ENCODE measurements at places on chromosomes 12 and 14.

GRCh38 chr14:89495718-89496117 lies 78.7 kb upstream of the FOXN3 start:
- no peak for DNase-seq

- DNase-seq = no peak
Measured at GRCh38 chr12:13099066-13099843, 4.2 kb downstream of the GSG1 start.

GRCh38 chr12:10386857-10387256 lies 3.0 kb downstream of the KLRK1 start:
- DNase-seq = no peak

- DNase-seq = peak; percentile 64
Measured at GRCh38 chr12:119902084-119902509, 25.0 kb upstream of the CIT start.

DNA sequence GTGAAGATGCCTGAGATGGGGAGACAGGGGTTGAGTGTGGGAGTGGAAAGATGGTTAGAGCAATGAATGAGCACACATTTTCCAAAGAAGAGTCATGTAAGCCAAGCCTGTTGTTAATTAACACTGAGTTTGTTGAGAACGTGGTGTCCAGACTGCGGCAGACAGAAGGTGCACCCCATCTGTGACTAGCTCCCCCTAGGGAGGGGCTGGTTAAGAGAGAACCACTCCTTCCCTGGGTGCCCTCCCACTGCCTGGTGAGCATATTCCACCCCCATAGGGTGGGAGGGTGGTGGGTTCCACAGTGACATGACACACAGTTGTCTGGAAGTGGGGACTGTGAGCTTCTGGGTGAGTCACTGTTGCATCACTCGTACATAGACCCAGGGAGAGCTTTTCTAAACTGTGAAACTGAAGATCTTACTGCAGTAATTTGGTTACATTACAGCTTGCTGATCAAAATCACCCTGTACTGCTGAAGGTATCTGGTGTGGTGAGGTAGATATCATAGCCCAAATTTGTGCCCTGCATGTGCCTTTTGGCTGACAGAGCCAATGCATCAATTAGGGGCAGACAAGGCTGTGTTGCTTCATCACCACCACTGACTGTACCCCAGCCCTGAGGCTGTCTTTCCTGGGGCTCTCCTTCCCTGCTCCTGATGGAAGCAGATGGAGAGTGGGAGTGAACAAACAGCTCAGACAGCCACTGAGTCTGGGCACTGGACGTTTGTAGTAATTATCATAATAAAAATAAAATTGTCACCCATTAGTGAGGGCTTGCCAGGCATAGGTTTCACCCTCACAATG lies 150.9 kb downstream of the EMP1 start:
- no peak for DNase-seq

- no peak for DNase-seq
Measured at GRCh38 chr12:95796982-95797289, 6.4 kb upstream of the NTN4 start.

DNA sequence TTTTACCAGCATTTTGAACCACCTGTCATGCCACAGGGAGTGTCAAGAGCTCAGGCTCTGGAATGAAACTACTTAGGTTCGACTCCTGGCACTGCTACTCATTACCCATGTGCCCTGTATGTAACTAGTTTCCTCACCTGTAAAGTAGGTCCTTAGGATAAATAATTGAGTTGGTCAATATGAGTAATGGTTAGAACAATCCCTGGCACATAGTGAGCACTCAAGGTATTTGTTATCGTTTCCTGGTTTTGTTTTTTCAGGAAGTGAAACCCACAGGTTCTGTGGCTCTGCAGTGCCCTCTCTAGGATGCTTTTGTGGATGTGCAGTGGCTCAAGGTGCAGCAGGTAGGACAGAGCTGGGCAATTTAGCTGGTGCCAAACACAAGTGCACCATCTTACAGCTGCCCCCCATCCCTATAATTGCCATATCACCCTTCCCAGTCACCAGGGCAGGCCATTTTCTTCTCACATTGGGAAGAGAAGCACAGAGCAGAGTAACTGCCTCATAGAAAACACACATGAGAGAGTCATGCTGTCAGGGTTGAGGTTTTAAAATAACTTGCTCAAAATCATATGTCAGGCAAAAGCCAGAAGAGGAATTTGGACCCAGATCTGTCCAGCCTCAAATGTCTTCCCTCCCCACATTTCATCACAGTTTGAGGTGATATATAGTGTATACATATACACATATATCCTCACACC lies 297.5 kb downstream of the RPAP3 start:
- peak; percentile 27 for DNase-seq

DNA sequence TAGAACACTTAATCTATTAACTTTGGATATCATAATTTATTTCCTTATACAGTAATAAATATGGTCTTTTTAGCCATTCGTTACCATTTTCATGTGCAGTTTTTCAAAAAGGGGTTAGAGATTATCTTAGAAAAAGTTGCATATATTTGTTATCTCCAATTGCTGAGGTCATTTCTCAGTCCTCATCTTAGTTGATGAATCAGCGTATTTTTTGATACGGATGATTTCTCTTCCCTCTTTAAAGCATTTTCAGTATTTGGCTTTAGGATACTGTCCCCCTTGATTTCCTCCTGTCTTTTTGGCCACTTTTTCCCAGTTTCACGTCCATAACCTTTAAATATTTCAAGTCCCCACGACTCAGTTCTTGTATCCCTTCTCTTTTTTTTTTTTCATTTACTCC lies 21.8 kb downstream of the DNAL1 start:
- no peak for DNase-seq

- no peak for DNase-seq
Measured at GRCh38 chr14:24688030-24688658, 54.2 kb upstream of the GZMB start.

DNA sequence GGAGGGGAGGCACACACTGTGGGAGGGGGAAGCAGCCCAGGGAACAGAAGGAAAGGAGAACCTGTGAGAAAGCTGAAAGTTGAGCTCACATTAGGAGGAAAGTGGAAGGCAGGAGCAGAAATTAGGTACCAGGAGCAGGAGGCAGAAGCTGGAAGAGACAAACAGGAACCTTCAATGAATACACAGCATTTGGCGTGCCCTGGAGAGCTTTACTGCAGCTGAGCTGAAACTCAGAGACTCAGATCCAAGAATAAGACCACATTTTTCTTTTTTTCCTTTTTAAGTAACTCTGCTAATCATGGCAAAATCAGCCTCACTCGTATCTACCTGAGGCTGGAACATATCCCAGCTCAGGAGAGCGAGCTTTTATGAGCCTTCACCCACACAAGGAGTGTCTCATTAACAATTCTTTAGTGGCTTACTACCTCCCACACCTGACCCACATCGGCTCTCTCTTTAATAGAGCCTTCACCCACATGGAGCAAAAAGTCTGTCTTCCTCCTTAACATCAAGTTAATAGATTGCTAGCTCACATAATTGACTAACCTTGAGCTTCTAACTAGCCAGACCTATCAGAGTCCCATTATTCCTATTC lies 18.2 kb upstream of the CERS5 start:
- DNase-seq = no peak

- no peak for DNase-seq
Measured at GRCh38 chr12:89632778-89633177, 75.9 kb downstream of the ATP2B1 start.

DNA sequence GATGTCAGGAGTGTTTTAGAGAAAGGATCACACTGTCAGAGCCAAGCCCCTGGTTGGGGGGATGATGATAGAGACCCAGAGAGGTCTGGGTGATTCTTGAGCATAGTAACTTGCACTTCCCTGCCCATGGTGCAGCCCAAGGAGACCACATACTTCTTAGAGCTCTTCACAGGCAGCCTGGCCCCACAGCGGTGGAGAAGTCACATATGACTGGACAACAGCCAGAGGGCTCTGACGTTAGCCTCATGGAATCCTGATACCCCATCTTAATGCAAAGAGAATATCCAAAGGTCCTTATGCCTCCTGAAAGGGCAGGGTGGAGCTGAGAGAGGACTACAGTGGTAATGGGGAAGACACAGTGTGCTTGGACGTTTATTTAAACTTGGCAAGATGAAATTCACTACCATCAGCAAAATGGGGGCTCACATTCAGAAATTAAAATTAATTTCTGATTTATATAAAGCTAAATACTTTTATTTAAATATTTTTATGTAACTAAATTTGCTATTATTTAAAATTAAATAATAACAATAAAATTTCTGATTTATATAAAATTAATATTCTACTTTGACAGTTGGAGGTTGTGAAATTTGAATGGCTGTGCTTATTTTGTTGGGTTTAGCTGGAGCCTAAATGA lies 131.3 kb downstream of the KTN1 start:
- DNase-seq = no peak

DNA sequence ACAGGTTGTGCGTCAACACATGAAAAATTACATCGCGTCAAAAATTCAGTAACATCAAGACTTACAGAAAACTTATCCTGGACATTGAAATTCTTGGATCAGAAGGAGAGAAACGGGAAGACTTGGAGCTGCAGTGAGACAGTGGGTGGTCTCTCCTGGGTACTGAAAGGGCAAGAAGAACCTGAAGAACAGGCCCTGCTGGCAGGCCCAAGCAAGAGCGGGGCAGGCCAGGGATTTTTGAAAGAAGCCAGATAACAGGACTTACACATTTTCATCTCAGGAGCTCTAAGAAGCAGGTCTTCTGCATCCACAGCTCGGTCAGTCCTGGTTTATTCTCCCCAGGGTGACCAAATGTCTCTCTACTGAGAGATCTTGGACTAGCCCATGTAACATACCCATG lies 466.5 kb upstream of the SOX5 start:
- no peak for DNase-seq

DNA sequence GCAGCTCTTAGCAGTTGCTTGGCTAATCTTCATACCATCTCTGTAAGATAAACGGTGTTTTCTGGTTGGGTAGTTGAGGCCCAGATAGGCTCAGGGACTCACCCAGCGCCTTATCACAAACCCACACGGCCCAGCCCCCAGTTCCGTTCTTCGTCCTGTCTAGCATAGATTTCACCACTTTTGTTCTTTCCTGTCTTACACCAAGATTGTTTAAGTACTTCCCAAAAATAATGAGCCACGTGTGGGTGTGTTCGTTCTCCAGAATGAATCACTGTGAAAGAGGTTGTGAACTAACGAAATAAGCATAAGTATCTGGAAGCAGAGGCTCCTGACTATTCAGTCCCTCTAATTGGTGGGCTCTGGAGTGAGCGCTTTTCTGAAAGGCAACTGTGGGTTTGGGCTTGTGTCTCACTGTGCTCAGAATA lies 21.4 kb downstream of the ACVR1B start:
- peak; percentile 54 for DNase-seq

DNA sequence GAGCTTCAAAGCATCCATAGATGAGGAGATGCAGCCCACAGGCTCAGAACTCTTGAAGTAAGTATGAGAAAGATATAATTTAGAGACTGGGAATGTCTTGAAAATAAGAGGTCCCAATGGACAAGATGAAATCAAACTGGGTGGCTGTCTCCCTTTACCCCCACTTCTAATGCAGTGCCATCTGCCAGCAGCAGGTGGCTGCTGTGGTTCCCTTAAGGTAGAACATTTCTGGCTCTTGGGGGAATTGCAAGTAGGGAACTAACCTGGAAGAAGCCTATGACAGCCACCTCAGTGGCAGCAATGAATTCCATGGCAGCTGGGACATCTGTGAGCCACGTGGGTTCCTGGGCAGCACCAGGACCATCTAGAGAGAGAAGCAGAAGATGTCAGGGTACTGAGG lies 648 bp downstream of the ERP27 start:
- DNase-seq = no peak

GRCh38 chr12:108461058-108461660 lies 53.9 kb upstream of the FICD start:
- no peak for DNase-seq

GRCh38 chr12:95733141-95733825 lies 57.3 kb downstream of the NTN4 start:
- DNase-seq = no peak

- no peak for DNase-seq
Measured at GRCh38 chr12:68452078-68452715, 120.0 kb upstream of the MDM1 start.

DNA sequence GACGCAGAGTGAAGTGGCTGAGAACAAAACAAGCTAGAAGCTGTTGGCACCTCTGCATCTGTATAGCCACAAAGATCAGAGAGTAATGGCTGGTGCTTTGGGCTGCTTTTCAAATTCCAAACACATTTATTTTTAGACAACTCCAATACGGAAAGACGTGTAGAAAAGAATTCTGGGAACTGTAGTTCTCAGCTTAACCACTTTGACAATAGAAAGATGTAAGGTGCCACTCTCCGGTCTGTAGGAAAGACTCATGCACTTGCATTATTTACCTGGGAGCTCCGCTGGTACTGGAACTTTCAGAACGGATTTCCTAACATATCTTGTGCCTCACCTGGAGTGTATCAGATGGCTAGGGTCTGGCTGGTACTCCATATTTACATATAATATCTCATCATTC lies 1.8 kb upstream of the OR4K2 start:
- DNase-seq = no peak

GRCh38 chr14:50839048-50839447 lies 8.1 kb upstream of the NIN start:
- DNase-seq = no peak

- no peak for DNase-seq
Measured at GRCh38 chr14:66709291-66709690, 201.3 kb downstream of the GPHN start.

GRCh38 chr12:104643093-104643818 lies 186.5 kb downstream of the CHST11 start:
- DNase-seq = peak; percentile 47

GRCh38 chr14:72535485-72535884 lies 358.4 kb downstream of the DPF3 start:
- peak; percentile 38 for DNase-seq

GRCh38 chr14:29745863-29746262 lies 181.8 kb downstream of the PRKD1 start:
- no peak for DNase-seq

DNA sequence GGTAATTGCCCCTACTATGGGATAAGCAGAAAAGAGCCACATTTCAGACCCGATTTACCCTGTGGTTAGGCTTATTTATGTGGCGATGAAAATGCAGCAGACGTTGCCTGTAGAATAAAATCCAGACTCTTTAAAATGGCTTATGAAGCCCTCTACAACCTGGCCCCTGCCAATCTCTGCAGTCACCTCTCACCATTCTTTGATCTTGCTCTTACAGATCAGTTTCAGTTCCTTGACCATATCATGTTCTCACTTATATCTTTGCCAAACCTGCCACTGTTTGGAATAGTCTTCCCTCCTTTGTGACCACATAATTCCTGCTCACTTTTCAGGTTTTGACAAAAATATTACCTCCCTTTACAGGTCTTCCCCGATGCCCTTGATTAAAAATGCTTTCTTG lies 264.3 kb upstream of the GARIN6 start:
- no peak for DNase-seq
